H4 (cell line): ENCODE measurements at places on chromosomes 4 and X. TPM values are rescaled to one million over a fixed set of nuclear protein-coding genes. Genes with fewer than 3 reads are reported as not detected.

DNA sequence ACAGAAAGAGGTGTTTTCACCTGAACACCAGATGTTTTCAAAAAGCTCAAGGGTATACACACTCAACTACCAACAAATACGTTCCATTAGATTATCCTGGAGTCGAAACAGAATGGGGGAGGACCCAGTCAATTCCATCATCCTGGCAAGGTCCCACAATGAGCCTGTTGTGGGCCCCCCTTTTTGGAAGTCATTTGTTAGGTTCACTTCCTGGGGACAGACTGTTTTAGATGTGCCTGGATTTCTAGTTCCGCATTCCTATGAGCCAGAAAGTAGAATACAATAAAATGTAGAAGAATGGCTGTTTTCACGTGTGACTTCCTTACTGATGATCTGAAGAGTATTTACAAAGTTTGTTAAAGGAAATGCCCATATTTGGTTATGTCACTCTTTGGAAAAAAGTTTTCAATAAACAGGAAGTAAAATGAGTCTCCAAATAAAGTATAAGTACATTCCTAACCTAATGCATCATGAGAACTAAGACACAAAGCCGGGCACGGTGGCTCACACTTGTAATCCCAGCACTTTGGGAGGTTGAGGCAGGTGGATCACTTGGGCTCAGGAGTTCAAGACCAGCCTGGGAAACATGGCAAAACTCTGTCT is 192.5 kb downstream of the MAML3 start:
- peak; percentile 23 for DNase-seq

Gene STPG2
- not detected in 2 replicates for total RNA-seq

DNA sequence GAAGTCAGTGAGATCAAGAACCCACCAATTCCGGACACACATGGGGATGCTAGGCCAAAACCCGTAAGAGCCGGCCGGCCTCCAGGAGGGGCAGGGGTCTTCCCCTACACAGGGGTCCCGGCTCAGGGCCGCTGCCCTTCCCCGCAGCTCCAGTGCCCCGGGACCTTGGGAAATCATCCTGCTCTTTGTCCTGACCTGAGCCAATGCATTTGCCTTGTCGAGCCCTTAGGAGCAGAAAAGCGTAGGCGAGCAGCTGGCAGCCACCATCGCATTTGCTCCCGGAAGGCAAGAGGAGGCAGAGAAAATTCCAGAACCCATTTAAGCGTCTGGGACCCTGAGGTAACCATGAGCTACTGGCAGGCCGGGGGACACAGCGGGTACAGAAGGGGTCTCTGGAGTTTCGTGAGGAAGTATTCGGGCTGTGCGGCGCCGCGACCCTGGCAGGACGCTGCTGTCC is 7.4 kb upstream of the TNIP2 start:
- DNase-seq: no peak

GRCh38 chr4:151692821-151693673 is 67.8 kb downstream of the GATB start:
- DNase-seq: no peak

GRCh38 chrX:78624426-78624825 is 34.7 kb downstream of the RTL3 start:
- DNase-seq: no peak

Gene MAGEA6
- total RNA-seq: 65.0 and 82.7 TPM in 2 replicates

Gene SLC30A9
- total RNA-seq: 75.6 and 75.9 TPM in 2 replicates

- DNase-seq: no peak
Measured at GRCh38 chr4:112802780-112803179, 165.8 kb downstream of the LARP7 start.

DNA sequence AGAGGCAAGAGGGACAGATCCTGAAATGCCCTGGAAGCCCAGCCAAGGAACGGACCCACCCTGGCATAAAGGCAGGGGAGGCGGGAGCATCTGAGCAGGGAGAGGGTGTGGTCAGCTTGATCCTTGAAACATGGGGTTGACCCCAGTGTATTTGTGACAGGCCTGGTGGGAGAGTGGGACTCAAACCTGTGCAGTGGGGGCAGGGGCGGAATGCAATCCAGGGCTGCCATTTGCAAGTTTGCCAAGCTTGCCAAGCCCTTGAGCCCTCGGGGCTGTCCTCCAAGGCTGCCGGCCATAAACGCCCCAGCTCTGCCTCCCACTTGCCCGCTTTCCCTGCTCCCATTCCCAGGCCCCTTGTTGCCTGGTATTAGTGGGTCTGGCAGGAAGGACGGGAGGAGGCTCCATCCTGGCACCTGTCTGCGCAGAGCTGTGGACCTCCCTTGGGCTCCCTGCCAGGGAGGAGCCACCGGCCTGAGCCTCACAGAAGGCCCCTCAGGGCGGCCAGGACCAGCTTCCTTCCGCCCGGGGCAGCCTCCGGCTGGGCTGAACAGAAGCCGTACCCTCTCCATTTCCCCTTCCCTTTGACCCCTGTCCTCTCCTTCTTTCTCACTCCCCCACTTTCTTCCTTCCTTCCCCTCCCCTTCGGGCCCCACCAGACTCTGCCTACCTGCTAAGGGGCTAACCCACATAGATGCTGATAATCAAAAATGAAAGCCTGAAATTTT is 661 bp downstream of the S100P start:
- no peak for DNase-seq

GRCh38 chr4:52195869-52196268 is 144.8 kb downstream of the SPATA18 start:
- DNase-seq: no peak

DNA sequence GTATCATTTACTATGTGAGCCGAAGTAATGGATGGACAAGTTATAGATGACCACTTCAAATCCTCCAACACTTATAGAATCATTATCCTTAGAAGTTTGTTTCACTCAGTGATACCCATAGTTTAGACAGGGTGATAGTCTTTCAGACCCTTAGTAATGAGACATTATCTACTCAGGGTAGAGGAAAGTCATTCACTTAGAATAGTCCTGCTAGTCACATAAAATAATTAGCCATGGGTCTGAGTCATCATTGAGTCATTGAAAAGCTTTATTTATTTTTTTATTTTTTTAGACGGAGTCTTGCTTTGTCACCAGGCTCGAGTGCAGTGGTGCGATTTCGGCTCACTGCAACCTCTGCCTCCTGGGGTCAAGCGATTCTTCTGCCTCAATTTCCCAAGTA is 321.7 kb upstream of the FSTL5 start:
- peak; percentile 65 for DNase-seq

- DNase-seq: no peak
Measured at GRCh38 chr4:84291969-84292368, 207.1 kb downstream of the NKX6-1 start.

- peak; percentile 15 for DNase-seq
Measured at GRCh38 chr4:150782311-150782710, 200.4 kb downstream of the MAB21L2 start.

Gene ADH1A
- not detected in 2 replicates for total RNA-seq
